ENCODE measurements at places on chromosomes 5 and 9.
A peak's percentile ranks its signal among the peaks of the same experiment; 100 is the strongest.

DNA sequence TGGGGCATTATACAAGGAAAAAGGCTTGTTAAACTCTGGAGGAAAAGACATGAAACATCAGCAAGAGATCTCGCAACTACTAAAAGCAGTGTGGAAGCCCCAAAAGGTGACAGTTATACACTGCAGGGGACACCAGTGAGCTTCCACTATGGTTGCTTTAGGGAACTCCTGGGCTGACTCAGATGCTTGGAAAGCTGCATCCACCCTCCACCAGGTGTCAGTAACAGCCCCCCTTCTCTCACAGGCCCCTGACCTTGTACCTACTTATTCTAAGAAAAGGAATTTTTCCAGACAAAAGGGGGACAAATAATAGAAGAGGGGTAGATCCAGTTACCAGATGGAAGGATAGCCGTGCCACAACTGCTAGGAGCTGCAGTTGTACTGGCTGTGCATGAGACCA, 154.4 kb upstream of the COX7C start:
- DNase-seq, result peak; percentile 8

- DNase-seq, result peak; percentile 13
These were observed 163.8 kb downstream of the TMEM38B start for GRCh38 chr9:105858006-105858690.

DNA sequence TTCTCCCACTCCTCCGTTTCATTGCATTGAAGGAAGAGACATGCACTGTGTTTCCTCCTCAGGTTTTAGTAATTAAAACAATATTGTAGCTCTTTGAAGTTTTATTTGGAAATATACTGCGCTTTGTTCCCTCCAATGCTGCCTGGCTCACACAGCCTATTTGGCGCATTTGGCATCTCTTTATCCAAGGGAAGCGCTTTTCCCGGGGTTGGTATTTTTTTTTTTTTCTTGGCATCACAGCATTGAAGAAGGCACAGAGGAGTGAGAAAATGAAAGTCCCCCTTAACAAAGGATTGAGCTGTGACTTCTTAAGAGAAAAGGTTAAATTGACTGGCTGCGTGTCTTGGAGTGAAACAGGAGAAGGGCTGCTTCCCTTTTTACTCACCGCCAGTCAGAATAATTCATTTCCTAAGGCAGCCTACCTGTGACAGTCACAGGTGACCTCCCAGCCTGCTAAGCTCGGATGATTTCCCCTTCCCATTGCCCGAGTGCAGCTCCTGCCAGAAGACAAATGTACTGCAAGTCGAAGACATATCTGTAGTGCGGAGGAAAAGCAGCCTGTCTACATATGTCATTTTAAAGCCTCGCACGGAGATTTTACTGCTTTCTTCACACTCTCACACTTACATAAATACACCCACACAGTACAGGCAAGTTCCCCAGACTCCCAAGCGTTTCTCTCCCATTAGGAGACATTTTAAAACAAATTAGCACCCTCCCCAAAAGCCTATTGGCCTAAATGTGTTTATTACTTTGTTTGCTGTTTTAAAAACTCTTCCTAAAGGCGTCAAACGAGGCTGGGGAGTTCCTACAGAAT, 665.5 kb upstream of the ZNF608 start:
- DNase-seq, result peak; percentile 94

GRCh38 chr9:94553029-94553938, 1.6 kb upstream of the PCAT7 start:
- DNase-seq, result peak; percentile 77

DNA sequence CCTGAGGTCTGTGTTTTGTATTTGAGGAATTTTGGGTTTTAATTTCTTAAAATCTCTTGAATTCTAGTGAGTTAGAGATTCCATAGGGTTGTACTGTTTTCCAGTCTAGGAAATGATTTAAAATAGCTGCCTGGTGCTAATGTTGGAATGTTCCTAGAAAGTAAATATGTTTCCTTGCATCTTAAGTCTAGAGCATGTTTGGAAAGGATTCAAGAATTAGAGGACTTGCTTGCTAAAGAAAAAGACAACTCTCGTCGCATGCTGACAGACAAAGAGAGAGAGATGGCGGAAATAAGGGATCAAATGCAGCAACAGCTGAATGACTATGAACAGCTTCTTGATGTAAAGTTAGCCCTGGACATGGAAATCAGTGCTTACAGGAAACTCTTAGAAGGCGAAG, 41.8 kb downstream of the LMNB1 start:
- DNase-seq, result no peak

GRCh38 chr5:42624912-42625311, 131.7 kb upstream of the CCDC152 start:
- DNase-seq, result no peak

DNA sequence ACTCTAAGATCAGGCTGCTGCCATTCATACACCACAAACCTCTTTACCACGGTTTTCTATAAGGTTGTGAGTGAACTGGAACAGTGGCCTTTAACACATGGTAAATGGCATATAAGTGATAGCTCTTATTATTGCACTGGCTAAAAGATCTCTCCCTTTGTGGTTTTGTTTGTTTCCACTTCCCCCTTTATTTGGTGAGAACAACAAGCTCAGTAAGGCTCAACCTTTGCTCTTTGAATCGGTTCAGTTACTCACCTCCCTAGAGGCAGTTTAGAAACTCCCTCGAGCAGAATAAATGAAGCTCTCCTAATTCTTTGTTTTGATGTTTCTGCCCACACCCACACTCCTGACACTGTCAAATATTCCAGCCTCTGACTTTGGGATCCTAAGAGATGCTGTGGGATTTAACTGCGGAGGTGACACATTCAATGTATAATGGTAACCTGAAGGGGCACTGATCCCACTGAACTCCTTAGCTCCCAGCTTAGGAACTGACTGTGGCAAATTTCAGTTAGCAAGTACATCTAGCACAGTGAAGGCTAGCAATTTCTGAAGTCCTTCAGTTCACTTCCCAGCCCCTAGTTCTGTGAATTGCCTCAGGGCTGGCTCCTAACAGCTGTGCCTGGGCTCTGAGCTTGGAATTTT, 22.5 kb upstream of the RAD23B start:
- peak; percentile 85 for DNase-seq

DNA sequence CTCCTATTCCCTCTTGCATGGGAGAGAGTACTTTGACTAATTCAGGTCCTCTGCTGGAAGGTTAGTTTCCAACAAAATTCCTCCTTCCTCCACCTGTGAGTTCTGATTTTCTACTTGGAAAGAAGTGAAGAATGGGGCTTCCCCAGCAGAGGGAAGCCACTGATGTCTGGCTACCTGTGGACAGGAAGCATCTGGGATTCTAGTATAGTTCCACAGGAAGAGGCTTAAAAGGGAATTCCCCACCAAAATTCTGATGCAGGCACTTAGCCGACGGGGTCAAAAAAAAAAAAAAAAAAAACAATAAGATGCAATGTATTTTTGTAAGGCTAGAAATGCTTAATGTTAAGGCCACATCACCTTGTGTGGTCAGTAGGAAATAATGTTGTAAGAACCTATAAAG, 33.4 kb downstream of the PCDHGC5 start:
- no peak for DNase-seq

- no peak for DNase-seq
These were observed 64.3 kb upstream of the DMRTA1 start for GRCh38 chr9:22382331-22382730.
